ENCODE measurements at places on chromosomes 5 and 9.

DNA sequence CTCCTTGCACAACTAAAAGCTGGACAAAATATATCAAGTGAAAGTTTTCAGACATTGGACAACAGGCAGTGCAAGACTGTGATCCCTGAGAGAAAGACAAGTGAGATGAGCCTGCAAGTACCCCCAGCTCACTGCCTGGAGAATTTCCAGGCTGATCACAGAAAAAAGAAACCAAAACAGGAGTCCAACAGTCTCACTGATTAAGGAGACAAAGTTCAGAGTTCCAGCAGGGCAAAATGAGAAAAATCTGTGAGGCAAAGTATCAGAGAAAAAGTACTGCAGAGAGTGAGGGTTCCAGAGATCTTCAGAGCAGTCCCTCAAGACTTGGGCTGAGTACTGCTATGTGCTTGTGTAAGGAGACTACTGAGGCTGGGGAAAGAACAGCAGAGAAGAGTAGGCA lies 56.0 kb upstream of the PRSS3 start:
- no peak for DNase-seq

DNA sequence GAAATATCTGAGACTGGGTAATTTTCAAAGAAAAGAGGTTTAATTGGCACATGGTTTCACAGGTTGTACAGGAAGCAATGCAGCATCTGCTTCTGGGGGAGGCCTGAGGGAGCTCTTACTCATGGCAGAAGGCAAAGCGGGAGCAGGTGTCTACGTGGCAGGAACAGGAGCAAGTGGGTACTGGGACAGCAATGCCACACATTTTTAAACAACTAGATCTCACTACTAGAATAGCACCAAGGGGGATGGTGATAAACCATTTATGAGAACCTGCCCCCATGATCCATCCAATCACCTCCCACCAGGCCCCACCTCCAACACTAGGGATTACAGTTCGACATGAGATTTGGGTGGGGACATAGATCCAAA lies 47.6 kb upstream of the HOMER1 start:
- DNase-seq, result no peak

DNA sequence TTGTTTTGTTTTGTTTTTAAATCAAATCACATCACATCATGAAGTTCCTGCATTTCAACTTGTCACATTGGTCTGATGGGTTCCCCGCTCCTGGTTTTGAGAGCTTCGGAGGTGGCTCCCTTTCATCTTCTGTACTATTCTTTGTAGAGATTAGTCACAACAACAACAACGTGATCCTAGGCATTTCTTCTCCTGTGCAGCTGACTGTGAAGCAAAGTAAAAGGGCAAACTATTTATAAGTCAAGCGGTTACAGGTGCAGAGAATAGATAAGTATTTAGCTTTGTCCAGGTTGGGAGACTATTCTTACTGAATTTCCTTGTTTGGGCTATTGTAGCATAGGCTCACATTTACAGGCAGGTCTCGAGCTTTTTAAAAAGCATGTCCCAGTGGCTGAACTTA lies 197.7 kb upstream of the CDKN2B start:
- DNase-seq, result no peak

DNA sequence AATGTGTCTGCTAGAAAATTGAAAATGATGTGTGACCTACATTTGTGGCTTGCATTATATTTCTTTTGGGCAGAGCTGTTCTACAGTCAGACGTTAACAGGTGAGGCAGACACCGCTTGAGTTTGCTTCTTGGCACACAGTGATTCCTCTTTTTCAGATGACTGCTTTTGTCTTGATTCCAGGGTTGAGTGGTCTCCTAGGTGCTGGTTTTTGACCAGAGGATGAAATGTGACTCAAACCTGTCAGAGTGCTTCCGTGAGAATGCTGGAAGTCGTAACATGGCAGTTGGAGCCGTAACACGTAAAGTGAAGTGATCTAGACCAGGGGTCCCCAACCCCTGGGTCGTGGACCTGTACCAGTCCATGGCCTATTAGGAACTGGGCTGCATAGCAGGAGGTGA lies 28.3 kb upstream of the NDFIP1 start:
- no peak for DNase-seq

DNA sequence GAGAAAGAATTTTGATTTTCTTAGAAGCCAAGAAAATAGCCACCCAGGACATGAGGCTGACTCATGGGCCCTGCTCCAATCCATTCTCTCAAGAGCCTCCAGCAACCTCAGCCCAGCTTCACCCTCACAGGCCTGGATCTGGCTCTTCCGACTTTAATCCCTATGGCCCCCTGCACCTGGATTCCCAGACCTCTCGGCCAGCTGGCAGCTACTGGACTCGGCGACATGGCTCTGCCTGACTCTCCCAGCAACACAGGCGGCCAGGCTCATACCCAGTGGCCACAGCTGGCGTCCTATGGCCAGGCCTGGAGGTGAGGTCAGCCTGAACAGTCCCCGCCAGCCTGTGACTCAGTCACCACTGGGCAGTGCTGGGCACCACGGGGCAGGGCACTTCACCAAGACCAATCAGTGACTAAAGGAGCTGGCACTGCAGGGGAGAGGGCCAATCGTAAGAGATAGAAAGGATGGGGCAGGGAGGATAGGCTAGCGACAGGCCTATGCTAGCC lies 6.2 kb upstream of the PDLIM4 start:
- DNase-seq, result peak; percentile 54

DNA sequence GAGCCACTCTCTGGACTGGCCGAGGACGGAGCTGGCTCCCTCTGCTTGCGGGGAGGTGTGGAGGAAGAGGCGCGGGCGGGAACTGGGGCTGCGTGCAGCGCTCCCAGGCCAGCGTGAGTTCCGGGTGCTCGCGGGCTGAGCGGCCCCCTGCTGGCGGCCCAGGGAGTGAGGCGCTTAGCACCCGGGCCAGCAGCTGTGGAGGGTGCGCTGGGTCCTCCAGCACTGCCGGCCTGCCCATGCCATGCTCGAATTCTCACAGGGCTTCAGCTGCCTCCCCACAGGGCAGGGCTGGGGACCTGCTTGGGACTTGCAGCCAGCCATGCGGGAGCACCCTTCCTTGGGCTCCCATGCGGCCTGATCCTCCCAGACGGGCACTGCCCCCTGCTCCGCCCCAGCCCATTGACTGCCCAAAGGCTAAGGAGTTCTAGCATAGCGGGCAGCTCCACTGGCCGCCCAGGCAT lies 416.9 kb downstream of the MRPS30 start:
- DNase-seq, result no peak

GRCh38 chr5:91373600-91373999 lies 9.5 kb downstream of the ARRDC3 start:
- DNase-seq, result peak; percentile 13

DNA sequence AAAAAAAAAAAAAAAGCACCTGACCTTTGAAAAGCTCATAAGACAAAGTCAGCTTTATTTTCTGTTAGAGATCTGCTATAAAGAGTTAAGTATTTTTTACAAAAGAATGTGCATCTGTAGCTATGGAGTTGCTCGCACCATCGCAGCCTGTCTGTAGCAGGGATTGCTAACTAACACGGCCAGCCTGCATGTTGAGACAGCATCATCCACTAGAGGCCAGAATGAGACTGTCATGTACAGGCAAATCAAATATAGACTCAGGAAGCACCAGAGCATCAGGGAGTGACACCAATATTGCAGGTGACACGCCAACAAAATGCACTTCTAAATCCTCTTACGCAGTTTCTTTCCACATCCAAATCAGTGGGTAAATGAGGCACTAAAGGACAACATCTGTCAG lies 136.3 kb upstream of the RASEF start:
- DNase-seq, result peak; percentile 65

GRCh38 chr5:151214614-151215545 lies 9.0 kb downstream of the CCDC69 start:
- DNase-seq, result no peak

- no peak for DNase-seq
Observed at GRCh38 chr5:55441107-55441771, 93.5 kb downstream of the PLPP1 start.

- no peak for DNase-seq
Observed at GRCh38 chr9:80797101-80797829, 892.1 kb downstream of the TLE1 start.

- no peak for DNase-seq
Observed at GRCh38 chr5:1003296-1003937, 5.2 kb upstream of the NKD2 start.

GRCh38 chr5:41148448-41148847 lies 64.9 kb downstream of the C6 start:
- DNase-seq, result no peak

DNA sequence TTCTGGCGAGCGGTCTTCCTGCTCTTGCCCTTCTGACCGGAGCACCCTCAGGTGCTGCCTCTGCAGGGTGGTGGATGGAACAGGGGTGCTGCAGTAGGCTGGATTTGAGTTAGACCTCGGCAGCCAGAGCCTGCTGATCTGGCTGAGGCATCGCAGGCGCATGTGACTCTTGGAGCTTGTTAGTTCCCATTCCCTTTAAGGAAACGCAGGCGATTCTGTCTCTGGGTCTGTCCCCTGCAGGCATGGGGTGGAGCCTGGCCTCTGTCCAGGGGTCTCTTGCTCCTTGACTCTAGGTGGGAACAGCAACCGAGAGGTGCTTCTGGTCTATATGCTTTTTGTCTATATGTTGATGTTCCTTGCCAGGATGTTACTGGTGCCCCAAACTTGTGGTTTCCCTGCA lies 3.1 kb downstream of the WNK2 start:
- DNase-seq, result no peak

DNA sequence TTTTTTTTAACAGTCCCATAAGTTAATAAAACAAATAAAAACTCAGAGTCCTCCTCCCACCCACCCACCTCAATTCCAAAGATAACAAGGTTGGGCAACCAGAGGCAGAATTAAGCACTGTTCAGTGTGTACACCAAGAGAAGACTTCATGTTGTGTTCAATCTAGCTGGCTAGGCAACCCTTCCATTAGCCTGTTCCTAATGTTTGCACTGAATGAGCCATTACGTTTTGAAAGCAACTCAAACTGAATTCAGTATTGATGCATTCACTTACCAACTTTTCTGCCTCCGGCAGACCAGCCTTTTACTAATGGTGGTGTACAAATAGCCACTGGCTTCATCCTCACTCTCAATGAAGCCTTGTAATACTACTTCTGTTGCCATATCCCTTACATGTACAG lies 47.5 kb downstream of the PBX3 start:
- no peak for DNase-seq

- no peak for DNase-seq
Observed at GRCh38 chr5:178563621-178564020, 26.6 kb downstream of the COL23A1 start.

GRCh38 chr9:79116709-79117108 lies 455.1 kb upstream of the TLE4 start:
- DNase-seq, result no peak

DNA sequence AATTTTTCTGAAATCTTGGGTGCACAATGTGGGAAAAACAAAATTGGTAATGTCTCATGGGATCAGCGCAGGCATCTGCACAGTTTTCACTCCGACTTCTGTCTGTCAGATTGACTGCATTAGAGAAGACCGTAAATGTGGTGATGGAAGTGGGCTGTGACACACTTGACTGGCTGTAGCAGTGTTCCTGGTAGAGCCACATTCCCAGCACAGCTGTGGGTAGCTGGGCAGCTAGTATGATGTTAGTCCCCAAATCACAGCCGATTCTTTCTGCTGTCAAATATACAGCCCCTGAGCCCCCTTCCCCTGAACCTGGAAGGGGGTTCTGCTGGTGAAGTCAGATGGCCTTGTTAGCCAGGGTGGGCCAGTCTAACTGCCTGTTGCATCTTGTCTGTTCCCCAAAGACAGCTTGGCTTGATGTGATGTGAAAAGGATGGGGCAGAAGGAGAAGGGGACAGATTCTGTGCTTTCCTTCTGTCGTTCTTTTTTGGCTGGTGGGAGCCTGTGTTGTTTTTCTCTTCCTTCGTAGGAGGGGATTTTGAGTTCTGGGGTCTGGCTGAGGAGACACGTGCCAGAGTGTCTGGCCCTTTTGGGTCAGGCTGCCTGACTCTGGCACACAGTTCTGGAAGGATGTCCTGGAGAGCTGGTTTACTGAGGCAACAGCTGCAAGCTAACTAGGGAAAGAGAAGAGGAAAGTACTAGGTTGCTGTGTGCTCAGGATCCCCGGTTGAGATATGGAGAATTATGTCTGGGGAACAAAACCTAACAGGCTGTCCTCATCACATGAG lies 66.4 kb upstream of the SPRY4 start:
- DNase-seq, result no peak

GRCh38 chr5:119338326-119338946 lies 17.4 kb upstream of the TNFAIP8 start:
- DNase-seq, result no peak

DNA sequence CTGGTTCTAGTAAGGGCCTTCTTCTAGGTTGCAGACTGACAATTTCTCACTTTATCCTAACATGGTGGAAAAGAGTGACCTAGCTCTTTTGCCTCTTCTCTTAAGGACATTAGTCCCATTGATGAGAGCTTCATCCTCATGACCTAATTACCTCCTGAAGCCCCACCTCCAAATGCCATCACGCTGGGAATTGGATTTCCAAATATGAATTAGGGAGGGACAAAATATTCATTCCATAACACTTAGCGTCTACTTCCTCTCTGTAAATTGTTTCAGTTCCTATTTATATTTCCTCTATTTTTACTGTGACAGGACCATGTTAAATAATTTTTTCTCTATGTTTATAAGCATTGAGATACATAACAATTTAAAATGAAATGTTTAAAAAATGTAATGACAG lies 408.8 kb downstream of the CDH10 start:
- DNase-seq, result no peak

GRCh38 chr9:27870404-27870803 lies 297.1 kb upstream of the C9orf72 start:
- no peak for DNase-seq

GRCh38 chr9:94860678-94861588 lies 134.4 kb downstream of the AOPEP start:
- DNase-seq, result no peak

DNA sequence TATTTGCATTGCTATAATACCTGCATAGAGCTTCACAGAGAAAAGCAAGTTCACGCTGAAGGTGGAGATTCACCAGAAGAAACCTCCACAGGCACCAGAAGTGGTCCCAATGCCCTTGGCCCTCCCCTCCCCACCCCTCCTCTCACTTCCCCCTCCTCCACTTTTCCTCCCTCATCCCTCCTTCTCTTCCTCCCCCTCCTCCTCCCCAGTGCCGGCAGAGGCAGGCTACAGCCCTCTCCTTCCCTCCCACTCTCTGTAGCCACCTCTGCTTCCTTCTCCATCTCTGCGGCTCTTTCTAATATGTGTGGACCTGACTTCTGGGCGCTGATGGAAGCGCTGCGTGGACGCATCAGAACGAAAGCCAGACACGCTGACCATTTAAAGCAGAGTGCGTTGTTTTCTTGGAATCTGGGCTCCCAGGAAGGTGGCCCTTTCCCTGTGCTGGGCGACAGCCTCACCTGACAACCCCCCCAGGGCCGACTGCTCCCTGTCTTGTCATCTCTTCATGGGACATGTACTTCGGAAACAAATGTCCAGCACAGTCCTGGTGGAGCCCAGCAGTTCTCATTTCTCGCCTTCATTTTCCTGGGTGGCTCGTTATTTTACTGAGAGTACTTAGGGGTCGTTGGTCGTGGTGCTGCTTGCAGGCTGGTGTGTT lies 29.5 kb downstream of the NDUFS6 start:
- no peak for DNase-seq

Measured in fibroblast of the aortic adventitia (primary cell).